ENCODE measurements at places on chromosomes 5 and 9.

DNA sequence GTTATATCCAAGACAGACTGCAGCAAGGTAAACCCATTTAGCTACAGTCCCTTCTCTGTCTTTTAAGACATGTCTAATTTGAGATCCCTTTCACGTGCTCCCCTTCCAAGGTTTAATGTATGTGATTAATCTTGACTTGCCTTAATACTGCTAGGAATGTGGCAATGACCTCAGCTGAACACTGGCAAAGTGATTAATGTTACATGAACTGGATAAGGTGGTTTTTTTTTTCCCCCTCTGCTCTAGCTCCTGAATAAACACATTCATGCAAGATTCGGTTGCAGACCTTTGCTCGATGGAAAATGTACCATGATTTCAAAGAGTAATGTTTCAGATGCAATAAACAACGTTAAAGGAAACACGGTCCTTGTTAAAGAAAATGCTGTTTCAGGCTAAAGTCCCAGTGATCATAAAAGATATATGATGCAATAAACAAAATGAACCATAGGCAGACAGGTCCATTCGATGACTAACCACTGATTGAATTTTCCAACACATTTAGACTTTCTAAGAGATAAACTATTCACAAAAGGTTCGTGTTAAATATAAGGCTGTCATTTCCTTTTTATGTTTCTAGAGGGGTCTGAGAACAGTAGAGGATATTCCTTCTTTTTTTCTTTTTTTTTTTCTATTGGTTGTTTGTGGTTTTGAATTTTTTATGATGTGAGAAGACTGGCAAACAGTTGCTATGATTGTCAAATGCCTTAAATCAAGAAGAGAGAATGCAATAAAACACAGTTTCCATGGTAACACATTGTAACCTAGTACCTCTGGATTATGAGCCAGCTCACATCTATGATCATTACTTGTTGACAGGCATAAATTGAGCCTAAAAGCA is 44.7 kb upstream of the ZNF608 start:
- DNase-seq, result no peak

DNA sequence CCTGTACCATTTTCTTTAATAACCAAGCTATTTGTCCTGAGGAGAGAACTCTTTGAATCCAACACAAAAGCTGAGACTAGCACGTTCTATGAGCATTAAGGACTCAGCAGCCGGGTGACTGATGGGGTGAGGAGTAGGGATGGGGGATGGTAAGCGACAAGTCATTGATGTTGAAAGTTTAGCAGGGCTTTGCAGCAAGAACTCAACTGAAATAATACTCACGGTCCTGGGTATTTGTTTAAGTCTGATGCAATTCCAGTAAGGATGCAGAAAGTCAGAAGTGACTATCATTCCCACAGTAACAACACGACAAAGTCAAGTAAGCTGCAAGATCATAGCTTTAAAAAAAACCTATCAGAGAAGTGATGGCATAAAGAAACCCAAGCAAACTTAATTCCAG is 131.1 kb downstream of the ACTL7B start:
- no peak for DNase-seq

DNA sequence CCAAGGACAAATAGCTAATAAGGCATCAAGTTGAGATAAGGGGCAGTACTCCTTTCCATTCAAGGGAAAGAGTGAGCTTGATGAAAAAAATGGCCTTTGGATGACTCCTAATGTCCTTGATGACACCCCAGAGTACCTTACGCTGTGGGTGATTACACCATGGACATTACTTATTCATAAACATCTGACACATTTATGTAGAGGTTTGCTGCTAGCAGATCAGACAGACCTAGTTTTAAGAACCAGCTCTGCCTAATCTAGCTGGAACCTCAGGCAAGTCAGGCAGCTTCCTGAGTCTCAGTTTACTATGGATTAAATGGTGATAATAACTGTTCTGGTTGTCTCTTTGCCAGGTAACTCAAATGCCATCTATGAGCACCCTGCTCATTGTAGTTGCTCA is 2.8 kb downstream of the ALDOB start:
- DNase-seq, result no peak

- DNase-seq, result no peak
These were observed 78.8 kb downstream of the ZSWIM6 start for GRCh38 chr5:61410811-61411210.

DNA sequence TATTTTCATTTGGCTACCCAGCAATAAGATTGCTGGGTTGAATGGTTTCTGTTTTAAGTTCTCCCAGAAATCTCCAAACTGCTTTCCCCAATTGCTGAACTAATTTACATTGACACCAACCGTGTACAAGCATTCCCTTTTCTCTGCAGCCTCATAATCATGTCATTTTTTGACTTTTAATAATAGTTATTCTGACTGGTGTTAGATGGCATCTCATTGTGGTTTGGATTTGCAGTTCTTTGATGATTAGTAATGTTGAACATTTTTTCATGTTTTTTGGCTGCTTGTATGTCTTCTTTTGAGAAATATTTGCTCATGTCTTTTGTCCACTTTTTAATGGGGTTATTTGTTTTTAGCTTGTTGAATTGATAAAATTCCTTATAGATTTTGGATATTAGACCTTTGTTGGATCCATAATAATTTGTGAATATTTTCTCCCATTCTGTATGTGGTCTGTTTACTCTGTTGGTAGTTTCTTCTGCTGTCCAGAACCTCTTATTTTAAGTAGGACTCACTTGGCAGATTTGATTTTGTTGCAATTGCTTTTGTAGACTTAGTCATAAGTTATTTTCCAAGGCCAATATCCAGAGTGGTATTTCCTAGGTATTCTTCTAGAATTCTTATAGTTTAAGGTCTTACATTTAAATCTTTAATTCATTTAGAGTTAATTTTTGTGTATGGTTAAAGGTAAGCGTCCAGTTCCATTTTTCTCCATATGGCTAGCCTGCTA is 793.7 kb downstream of the BRINP1 start:
- no peak for DNase-seq

- DNase-seq, result no peak
These were observed 7.5 kb downstream of the RASGRF2 start for GRCh38 chr5:80967500-80968181.

GRCh38 chr5:179732918-179733771 is 523 bp downstream of the MAML1 start:
- DNase-seq, result peak; percentile 25

GRCh38 chr9:117938086-117938485 is 233.9 kb downstream of the TLR4 start:
- DNase-seq, result no peak

- no peak for DNase-seq
These were observed 37.1 kb upstream of the NR3C1 start for GRCh38 chr5:143440448-143441115.

DNA sequence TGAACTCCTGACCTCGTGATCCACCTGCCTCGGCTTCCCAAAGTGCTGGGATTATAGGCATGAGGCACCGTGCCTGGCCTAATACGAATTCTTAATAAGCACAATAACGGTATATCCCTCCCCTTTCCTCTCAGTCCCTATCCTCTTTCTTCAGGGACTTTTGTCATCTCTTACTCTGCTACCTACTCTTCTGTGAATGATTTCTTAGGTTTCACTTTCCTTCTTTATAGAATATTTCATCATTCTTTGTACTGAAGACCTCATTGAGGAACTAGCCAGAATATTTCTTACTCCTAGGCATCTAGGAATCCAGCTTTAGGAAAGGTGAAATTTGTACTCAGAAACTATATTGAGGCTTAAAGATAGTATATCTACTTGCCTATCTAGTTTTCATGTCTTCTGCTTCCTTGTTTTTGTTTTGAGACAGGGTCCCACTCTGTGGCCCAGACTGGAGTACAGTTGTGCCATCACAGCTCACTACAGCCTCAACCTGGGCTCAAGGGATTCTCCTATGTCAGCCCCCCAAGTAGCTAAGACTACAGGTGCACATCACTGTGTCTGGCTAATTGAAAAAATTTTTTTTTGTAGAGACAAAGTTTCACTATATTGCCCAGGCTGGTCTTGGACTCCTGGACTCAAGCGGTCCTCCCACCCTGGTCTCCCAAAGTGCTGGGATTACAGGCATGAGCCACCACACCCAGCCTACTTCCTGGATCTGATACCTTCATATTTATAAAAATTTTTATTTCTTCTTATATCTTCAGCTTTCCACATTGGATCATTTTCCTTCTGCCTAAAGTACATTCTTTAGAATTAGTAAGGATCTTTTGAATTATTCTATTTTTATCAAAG is 69.7 kb downstream of the GPBP1 start:
- no peak for DNase-seq

GRCh38 chr9:92133949-92134604 is 18.9 kb upstream of the SPTLC1 start:
- DNase-seq, result peak; percentile 74

DNA sequence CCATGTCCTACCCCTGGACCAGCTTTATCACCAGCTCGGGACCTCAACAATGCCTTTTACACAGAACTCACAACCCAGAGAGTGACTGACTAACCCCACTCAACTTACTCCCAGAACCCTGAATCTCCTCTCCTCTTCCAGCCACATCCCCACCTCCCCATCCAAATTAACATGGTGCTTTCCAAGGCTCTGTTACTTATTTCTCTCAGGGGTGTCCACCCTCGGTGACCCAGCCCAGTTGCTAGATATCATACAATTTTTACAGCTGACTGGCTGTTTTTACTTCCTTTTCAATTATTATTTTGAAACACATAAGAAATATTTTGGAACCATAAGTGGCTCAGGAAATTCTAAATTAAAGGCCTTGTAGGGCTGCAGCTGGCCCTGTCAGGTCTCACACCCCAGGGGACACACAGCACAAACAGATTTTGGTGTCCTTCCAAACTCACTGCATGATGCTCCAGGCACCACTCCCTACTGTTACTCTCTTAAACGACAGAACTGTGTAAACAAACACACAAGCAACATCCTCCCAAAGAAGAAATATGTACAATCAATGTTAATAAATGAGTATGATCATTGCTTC is 180.6 kb downstream of the ADAMTS12 start:
- DNase-seq, result no peak

GRCh38 chr5:171813813-171814490 is 28.3 kb downstream of the SMIM23 start:
- DNase-seq, result no peak

DNA sequence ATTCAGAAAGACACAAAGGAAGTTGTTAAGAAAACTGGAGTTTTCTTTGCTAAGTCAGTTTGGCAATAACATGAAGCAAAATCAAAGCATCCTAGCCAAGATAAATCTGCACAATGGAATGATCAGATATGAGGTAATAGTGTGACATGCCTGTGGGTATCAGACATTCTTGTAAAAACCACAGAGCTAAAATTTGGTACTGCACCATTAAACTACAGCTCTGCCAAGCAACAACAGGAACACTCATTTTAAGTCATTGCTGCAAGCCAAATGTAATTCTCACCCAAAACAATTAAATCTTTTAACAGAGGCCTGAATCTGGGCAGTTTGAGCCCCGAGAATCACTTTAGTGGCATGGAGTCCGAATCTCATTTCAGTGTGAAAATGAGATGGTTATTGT is 96.6 kb downstream of the VCAN start:
- DNase-seq, result no peak

- no peak for DNase-seq
These were observed 181.5 kb upstream of the OR13F1 start for GRCh38 chr9:104322596-104322995.

DNA sequence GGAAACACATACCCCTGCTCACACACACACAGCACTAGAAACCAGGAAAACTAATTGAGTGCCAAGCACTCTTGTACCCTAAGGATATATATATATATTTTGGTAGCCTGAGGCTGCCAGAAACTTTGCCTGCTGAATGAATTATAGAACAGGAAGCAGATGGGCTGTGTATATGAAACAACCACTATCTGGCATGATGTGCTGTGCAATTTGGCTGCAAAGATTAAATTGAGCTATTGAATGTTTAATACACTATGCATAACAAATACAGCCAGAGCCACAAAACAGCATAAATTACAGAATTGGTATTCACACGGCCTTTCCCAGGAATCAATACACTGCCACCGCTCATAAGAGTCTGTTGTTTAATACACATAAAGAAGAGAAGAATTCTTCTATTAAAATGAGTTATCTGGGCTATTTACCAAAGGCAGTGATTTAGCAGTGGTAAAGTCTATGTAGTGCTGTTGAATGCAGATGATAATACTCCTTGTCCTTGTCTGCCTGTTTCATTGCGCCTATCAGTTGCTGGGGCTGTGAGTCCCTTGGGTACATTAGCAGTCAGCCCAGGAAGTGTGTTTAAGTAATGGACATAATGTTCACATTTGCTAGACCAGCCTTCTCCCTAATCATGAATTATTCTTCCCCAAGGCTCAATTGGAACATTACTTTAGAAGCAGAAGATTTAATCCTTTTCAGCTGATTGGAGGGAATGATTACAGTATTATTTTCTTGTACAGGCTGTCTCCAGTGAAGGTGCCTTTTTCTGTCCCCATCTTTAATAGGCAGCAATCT is 294.3 kb downstream of the TLE1 start:
- no peak for DNase-seq

GRCh38 chr5:95915999-95916686 is 45.5 kb downstream of the ELL2 start:
- DNase-seq, result no peak

All from stimulated activated CD4-positive, alpha-beta T cell treated with anti-CD3 and anti-CD28 coated beads, Interleukin-4, amount 100 ng/mL, for 4 hours (primary cell).